ENCODE measurements at places on chromosomes 7 and 10. TPM values are rescaled to one million over a fixed set of nuclear protein-coding genes. Genes with fewer than 3 reads are reported as not detected.

The GIMAP6 gene
- 4.6 TPM for total RNA-seq

The PPP1R17 gene
- total RNA-seq: not detected

The HERPUD2 gene
- 41.6 TPM for total RNA-seq

The DNAJC1 gene
- total RNA-seq: 65.1 TPM

The WDR91 gene
- total RNA-seq: 18.1 TPM

The PCLO gene
- 6.1 TPM for total RNA-seq

The LRRC18 gene
- total RNA-seq: not detected

The OSBPL3 gene
- total RNA-seq: 22.0 TPM

DNA sequence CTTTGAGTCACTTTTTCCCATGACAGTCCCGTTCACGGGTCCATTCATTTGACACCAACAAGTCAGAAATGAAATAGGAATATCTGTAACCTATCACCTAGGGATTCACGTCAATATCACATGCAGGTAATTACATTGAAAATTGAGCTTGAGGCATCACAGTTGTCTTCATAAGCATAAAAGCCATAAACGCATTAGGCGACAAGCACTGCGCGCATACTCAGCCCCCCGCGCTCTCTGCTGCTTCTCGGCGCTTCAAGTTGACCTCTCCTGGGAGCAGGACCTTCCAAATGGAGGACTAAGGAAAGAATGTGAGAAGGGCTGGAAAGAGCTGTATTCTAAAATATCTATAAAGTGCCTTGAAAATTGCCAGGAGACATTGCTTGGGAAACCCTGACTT, 130.5 kb upstream of the TNS3 start:
- DNase-seq: no peak

GRCh38 chr10:123140164-123140982, 4.6 kb downstream of the HMX3 start:
- DNase-seq: no peak

DNA sequence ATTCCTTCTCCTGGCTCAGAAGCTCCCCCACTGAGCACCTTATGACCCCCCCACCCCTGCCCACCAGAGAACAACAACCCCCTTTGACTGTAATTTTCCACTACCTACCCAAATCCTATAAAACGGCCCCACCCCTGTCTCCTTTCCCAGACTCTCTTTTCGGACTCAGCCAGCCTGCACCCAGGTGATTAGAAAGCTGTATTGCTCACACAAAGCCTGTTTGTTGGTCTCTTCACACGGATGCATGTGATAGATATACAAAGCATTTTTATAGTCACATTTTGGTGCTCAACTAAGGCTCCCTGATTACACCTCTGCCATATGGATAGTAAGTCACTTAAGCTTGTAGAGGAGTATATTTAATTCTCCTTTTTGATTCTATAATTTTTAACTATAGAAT, 985.8 kb downstream of the REEP3 start:
- no peak for DNase-seq

GRCh38 chr7:27204851-27205322, 5.0 kb upstream of the HOXA13 start:
- DNase-seq: no peak

DNA sequence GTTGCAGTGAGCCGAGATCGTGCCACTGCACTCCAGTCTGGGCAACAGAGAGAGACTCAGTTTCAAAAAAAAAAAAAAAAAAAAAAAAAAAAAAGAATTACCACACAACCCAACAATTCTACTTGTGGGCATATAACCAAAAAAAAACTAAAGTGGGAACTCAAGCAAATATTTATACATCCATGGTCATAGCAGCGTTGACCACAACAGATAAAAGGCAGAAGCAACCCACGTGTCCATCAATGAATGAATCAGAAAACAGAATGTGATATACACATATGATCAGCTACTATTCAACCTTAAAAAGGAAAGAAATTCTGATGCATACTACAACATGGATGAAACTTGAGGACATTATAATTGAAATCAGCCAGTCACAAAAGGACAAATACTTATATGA, 179.3 kb upstream of the NEBL start:
- DNase-seq: no peak

DNA sequence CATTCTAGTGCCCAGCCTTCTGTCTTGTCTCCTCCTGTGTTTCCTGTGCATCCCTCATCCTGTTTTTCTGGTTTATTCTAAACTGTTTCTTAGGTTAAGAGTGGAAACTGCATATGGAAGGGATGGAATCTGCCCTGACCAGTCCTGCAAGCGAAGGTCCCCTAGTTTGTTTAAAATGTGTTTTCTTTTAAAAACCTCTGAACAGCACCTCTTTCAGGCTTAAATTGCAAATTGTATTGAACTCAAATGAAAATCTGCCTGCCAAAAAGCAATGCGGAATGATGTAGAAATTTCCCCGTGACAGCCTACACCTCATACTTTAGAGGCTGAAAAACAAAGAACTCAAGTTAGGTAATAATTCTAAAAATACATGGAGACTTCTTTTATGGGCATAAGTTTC, 222.8 kb upstream of the IMMP2L start:
- DNase-seq: no peak

DNA sequence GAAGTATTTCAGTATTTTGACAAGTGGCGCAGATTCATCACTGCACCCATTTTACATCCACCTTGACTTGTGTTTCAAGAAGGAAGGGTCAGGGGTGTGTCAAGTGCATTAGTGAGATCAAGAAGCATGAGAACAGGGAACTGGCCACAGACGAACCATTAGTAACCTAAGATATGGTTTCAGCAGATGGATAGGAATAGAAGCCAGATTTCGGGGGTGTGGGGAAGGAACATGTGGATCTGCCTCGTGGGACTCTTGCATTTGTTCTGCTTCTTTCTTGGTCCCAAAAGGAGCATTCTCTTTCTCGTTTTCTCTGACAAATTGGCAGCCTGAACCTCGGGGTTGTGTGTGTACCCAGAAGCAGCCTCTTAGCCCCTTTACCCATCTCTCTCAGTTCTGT, 9.6 kb downstream of the DENND2A start:
- no peak for DNase-seq

DNA sequence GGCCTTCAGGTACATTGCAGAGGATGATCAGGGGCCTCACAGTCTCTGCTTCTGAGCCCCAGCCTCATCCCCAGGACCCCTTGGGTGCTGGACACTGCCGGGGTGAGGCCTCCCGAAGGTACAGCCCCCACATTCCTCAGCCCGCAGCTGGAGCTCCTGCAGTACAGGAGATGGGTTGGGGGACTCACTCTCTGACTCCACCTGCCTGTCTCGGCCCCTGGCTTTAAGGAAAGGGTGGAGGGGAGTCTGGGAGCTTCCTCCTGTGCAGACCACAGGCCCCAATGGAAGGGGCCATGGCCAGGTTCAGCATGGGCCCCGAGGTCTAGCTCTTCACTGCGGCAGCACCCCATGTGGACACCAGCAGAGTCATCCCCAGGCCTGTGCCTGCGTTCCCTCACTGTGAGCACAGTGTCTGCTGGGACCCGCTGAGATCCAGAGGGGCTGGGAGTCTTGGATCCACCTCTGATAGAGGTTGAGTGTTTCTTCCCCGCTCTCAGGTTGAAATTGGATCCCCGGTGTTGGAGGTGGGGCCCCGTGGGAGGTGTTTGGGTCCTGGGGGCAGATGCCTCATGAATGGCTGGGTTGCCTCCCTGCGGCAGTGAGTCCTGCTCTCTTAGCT, 99.9 kb downstream of the PRKAG2 start:
- peak; percentile 46 for DNase-seq

DNA sequence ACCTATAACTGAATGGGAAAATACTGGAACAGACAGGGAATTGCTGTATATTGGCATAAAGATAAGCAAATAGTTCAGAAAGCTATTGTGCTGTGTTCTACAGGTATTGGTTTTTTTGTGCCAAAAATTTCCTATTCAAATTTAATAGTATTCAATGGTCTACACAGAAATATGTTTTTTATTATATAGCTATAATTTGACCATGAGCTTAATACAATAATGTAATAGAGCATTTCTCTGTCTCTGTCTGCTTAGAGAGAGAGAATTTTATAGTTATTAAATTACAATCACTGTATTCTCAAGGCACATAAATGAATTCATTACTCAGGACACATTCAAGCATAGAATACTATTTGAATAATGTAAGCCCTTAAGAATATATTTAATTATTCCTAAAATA, 62.3 kb upstream of the FZD8 start:
- no peak for DNase-seq

DNA sequence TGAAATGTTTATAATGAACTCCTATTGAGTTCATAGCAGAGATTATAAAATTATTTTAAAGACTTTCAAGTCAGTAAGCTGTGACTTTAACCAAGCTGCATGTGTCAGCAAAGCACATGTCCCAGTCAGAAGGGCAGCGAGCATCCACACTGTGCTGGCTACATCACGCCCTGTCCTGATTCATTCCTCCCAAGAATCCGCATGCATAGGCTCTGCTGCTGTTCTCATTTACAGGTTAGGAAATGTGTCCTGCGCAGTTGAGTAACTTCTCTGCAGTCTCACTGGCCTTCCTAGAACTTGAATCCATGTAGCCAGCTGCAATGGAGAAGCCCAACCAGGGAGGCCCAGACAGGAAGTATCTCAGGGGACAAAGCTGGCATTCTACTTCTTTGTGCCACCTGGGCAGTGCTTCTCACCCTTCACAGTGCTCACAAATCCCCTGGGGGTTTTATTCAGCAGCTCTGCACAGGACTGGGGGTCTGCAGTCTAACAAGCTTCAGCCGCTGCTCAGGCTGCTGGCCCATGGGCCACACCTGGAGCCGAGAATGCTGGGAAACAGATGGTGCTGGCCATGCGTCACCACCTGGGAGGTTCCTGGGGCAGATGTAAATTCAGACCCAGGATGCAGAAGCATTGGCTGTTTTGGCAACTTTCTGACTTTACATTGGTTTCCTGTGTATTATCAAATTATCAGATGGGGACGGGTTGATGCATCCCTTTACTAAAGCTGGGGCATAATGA, 192.8 kb upstream of the GDF10 start:
- no peak for DNase-seq

- no peak for DNase-seq
These were observed 4.1 kb downstream of the CYP2W1 start for GRCh38 chr7:986766-987751.

DNA sequence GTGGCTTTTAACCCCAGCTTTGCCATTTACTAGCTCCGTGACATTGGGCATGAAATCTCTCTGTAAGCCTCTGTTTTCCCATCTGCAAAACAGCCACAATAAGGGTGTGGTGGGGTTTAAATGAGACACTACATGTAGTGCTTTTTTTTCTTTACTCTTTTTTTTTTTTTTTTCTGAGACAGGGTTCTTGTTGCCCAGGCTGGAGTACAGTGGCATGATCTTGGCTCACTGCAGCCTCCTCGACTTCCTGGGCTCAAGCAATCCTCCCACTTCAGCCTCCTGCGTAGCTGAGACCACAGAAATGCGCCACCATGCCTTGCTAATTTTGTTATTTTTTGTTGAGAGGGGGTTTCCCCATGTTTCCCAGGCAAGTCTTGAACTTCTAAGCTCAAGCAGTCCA, 8.3 kb upstream of the DENND10 start:
- no peak for DNase-seq

- no peak for DNase-seq
These were observed 122.9 kb upstream of the PPP2R2D start for GRCh38 chr10:131777921-131778320.

GRCh38 chr10:56867236-56867635, 506.2 kb upstream of the ZWINT start:
- no peak for DNase-seq

DNA sequence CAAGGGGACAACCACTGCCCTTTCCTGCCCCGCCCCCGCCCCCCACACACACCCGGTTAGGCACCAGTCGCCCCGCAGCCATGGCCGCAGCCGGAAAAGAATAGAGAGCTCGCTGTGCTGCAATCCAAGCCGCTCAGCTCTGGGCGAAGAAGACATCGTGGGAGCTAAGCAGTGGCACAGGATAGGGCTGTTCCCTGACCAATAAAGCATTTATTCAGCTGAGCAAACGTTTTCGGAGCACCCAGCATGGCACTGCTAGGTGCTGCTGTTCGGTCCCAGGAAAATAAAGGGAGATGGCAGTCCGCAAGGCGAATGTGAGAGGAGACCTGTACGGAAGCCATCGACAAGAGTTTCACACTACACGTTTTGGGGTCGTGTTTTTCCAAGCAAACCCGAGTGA, 18.3 kb downstream of the SKIDA1 start:
- DNase-seq: no peak

GRCh38 chr10:121041906-121042305, 190.7 kb downstream of the WDR11 start:
- DNase-seq: no peak

DNA sequence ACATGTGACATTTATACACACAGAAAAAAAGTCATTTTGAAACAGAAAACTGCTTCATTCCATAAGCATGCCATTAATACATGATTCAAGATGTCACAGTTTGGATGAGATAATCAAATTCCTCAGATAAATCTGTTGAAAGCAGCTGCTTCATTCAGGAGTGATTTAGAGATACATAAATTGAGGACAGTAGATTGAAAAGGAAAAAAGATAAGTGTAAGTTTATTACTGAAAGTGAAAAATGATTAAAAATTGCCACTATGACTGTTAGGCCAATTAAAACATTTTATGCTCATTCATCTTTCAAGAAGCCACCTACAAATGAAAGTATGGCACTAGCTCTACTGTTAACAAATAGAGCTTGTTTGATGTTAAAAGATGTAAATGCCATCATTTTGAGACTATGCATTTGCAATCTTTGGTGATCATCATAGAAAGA, 136.9 kb upstream of the CDK6 start:
- DNase-seq: no peak
